ENCODE measurements at places on chromosomes 4 and X.

DNA sequence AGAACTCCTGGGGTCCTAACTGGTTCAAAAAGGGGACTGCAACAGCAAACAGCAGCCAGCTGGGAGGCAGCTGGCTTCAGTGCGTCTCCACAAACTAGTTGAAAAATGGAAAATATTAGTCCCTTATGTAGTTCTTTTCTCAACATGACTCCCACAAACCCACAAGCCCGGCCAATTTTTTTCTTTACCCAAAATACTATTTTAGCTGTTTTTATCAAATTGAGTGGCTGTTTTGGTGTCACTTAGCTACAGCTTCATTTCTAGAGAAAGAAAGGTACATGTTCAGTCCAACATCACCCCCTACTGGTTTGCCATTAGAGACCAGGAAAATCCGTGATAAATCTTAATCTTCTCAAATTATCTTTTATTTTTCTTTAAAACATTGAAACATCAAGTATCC lies 97.2 kb downstream of the GUCY2F start:
- no peak for DNase-seq

DNA sequence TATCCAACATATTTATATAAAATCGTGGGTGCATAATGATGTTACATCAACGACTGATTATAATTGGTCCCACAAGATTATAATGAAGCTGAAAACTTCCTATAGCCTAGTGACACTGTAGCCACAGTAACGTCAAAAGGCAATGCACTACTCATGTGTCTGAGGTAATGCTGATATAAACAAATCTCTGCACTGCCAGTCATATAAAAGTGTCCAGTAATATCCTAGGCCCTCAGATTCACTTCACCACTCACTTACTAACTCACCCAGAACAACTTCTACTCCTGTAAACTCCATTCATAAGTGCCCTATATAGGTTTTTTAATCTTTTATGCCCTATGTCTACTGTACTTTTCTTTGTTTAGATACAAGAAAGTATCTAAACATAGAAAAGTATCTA lies 18.8 kb downstream of the FRYL start:
- DNase-seq: no peak

- DNase-seq: no peak
Observed at GRCh38 chr4:85826060-85826678, 351.2 kb downstream of the ARHGAP24 start.

GRCh38 chr4:105624530-105624929 lies 72.1 kb downstream of the ARHGEF38 start:
- no peak for DNase-seq

DNA sequence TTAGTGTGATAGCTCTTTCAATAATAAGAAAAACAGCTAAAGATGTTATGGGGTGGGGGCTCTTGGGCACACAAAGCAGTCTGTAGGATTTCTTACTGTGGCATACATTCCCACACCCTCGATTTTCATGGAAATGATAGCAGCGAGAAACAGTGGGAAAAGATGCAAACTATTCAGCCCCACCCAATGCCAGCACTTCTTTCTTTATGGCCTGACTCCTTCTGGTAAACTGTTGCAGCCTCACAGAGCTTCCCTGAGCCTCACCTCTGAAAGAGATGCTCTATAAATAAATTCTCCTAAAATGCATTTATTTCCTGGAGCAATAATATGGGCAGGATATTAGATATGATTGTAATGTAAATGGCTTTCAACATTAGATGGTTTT lies 910 bp downstream of the ANK2 start:
- DNase-seq: no peak
